Stimulated activated naive CD8-positive, alpha-beta T cell treated with anti-CD3 and anti-CD28 coated beads, Interleukin-15, amount 100 ng/mL, for 72 hours (primary cell): ENCODE measurements at places on chromosomes 3 and 15.

- no peak for DNase-seq
These were observed 525 bp downstream of the MYH15 start for GRCh38 chr3:108509871-108510270.

- DNase-seq, result no peak
These were observed 222.8 kb downstream of the DPH6 start for GRCh38 chr15:35323141-35323540.

- DNase-seq, result no peak
These were observed 19.9 kb downstream of the SMAD6 start for GRCh38 chr15:66721954-66722353.

- DNase-seq, result no peak
These were observed 51.1 kb downstream of the SYNM start for GRCh38 chr15:99155961-99156443.

GRCh38 chr3:37819591-37819990 is 42.1 kb upstream of the CTDSPL start:
- no peak for DNase-seq

DNA sequence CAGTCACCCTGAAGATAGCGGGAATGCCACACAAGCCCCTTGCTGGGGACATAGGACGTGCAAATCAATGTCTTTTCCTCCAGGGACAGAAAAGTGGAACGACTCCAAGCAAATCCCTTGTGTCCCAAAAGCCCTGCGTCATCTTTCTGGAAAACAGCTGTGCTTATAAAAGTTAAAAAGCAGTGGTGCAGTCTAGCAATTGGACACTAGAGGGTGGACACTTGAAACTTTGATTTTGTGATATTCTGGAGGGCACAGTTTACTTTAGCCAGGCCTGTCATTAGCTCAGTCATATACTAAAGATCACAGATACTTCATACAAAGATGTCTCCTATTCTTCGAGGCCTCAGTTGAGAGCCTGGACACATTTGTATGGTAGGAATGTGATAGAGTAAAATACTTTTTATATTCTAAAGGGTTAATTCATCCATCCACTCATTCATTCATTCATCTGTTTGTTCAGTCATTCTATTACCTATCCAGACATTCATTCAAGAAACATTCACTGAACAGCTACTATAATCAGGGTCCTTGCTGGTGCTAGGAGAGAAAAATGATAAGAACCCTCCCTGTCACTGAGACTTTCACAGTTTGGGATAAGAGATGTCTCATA is 63.8 kb upstream of the ANKRD34C start:
- DNase-seq, result no peak

DNA sequence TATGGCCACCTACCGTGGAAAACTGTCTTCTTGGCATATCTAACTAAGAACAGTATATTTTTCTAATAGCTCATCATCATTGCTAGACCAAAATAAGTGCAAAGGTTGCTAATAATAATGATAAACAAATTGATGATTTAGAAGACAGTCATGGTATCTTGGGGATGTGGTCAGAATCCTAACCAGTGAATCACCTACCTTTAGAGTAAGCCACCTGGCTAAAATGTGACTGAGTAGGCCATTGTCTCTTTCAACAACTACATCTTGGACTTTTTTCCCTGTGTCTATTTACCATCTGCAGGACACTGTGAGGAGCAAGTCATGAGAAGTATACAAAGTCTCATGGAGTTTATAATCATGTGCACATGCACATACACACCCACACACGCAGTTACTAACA is 273.5 kb upstream of the SEMA6D start:
- DNase-seq, result no peak

DNA sequence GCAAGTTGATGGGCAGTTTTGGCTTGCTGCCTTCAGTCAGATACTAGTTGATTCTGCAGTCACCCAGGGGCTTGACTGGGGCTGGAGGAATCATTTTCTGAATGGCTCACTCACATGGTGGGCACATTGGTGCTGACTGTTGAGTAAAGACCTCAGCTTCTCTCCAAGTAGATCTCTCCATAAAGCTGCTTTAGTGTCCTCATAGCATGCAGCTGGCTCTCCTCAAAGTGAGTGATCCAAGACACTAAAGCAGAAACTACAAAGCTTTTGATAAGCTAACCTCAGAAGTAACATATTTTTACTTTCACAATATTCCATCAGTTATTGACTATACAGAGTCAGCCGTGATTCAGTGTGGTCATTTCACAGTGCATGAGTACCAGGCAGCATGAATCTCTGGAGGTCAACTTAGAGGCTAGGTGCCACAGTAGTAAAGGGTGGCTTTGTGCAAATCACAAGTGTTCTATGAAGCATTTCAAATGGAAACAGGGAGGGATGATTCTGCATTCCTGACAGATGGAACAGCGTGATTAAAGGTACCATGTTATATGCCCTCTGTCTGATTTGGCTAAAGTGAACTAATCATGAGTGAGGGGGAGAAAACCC is 24.3 kb upstream of the ATP8B4 start:
- DNase-seq, result no peak

DNA sequence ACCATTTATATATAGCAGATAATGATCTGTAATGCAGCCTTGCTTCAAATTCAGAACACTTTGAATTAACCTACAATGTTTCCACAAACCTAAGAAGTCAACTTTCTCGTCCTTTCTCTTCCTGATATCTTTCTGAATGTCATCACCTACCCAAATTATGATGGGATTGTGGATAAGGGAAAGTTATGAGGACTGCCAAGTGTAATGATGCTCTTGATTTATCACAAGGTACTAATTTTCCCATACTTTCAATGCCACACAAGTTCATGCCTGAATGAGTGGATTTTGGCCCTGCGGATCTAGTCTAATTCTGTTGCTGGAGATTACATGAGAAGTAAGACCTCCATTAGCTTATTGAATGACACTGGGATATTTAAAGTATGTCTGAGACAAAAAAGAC is 82.6 kb upstream of the NANOGP8 start:
- no peak for DNase-seq

GRCh38 chr15:43408789-43409188 is 37.9 kb downstream of the TUBGCP4 start:
- no peak for DNase-seq

- DNase-seq, result no peak
These were observed 16.3 kb upstream of the FBLN2 start for GRCh38 chr3:13532631-13533030.

DNA sequence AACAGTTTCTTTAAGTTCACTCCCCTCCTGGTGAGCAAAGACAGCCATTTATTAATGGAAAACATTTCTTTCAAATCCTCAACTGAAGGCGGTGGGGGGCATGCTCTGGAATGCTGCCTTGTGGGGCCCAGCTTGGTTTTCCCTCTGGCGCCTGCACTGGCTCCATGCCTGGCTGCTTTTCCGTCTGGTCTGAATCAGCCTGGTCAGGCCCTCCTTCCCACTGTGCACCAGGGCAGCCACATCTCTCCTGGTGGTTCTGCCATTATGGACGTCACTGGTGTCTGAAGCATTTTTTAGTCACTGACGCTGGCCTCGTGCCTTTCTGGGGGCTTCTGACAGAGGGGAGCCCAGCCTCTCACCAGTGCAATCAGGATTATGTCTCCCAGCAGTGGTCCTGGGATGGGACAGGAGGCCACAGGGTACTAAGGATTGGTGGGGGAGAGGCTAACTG is 57.6 kb upstream of the APEH start:
- DNase-seq, result no peak

DNA sequence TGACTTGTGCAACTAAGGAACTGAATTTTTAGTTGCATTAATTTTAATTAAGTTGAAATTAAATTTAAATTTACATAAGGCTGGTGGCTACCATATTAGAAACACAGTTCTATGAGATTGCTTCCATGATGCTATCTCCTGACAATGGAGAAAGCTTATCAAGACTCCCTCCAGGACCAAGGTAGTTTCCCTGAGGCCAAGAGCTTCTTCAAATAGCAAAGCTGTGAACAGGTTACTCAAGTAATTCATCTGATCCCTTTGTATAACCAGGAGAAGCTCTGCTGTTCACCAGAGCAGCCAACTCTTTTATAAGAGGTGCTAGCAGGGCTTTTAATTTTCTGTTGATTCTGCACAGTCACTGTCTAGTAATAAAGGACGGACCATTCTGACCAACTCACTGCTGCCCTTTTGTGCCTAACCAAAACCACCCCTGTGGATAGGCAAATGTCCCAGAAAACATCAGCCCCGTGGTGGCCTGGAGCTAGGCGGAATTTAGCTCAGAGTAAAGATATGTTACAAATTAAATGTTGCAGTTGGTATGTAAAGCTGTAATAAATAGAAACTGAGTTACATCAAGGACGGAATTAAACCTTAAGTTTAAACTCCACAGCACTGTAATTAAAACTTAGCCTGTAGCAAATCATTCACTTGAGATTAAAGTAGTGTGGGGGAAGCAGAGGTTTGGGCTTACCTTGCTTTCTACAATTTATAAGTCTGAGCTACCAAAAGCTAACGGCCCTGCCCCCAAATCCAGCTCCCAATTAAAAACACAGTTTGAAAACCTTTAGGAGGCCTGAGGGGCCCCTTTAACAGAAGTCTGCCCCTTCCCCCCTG is 55.6 kb upstream of the LRTM1 start:
- DNase-seq, result no peak

- no peak for DNase-seq
These were observed 72.7 kb downstream of the DNAJB8 start for GRCh38 chr3:128394033-128394432.

DNA sequence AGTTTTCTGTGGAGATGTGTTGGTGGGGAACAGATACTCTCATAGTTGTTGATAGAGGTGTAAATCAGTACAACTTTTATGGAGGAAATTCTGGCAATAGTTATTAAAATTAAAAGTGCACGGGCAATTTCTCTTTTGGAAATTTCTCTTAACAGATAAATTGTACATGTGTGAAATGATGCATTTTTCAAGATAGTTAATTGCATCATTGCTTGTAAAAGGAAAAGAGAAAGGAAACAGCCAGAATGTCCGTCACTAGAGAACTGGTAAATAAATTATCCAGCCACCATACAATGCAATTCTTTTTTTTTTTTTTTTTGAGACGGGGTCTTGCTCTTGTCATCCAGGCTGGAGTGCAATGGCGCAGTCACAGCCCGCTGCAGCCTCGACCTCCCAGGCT is 14.2 kb downstream of the ZNF710 start:
- DNase-seq, result no peak

DNA sequence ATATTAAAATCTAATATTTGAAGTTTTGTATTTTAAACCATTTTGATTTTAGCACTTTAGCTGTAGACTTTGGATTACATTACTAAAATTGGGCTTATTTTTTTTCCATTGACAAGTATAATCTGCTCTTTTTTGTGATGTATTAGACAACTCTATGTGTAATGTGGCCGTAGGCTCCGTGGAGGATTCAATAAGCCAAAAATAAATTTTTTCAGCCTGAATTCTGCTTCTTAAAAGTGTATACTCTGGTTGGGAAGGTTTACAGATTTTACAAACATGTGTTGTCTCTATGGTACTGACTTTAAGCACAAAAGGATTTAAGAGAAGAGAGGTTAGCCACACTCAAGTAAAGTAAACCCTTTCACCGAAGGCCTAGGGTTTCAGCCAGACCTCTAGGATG is 110.8 kb downstream of the PLCL2 start:
- no peak for DNase-seq

- DNase-seq, result no peak
These were observed 91.2 kb downstream of the KCNAB1 start for GRCh38 chr3:156211583-156211982.

DNA sequence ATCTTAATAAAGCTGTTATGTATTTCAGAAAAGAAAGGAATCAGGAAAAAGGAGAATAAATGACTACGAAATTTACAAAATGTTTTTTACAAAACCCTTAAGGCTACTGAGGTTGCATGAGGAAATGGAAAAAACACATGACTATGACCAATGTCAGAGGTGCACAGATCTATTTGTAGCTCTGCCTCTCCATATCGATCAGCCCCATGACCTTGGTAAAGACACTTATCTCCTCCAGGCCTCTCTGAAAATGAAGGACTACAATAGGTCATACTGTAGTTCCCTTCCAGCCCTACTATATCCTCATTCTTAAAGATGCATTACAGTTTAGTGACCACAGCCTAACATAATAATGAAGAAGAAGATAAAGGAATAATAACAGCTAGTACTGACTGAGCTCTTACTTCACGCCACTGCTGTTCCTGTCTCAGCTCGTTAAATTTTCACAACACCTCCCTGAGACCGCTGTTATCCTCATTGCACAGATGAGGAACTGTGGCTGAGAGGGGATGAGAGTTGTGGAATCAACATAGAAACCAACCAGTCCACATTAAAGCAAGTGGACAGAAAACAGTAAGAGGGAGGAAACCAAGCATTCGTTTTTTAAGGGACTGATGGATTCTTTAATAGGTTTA is 163.2 kb downstream of the MAGI1 start:
- no peak for DNase-seq

GRCh38 chr15:51793521-51794305 is 35.7 kb upstream of the TMOD3 start:
- DNase-seq, result no peak

- DNase-seq, result no peak
These were observed 330.6 kb upstream of the EPHA6 start for GRCh38 chr3:96483781-96484180.

- DNase-seq, result no peak
These were observed 531.3 kb upstream of the UBE2E2 start for GRCh38 chr3:22671848-22672247.

GRCh38 chr15:68353421-68354135 is 76.0 kb downstream of the FEM1B start:
- DNase-seq, result no peak
